ENCODE measurements at places on chromosomes 6 and 20.

GRCh38 chr6:64037427-64037826 is 401.8 kb downstream of the PHF3 start:
- DNase-seq = no peak

DNA sequence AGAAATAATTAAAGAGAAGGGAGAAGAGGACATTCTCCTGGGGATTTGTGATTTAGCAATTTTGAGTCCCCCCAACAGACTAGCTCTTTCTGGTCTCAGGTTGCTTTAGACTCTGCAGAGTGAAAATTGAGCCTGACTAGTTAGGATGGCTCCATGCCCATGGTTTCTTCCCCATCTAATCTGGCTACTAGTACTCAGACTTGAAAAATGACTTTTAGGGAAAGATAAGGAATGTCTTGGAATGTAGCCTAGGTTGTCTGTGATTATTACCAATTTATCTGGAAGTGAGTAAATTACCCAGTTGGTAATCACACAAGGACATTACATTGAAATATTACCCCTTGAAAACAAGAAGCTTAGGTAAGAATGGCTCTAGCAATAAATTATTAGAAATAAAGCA is 4.2 kb downstream of the BEND6 start:
- DNase-seq = no peak

DNA sequence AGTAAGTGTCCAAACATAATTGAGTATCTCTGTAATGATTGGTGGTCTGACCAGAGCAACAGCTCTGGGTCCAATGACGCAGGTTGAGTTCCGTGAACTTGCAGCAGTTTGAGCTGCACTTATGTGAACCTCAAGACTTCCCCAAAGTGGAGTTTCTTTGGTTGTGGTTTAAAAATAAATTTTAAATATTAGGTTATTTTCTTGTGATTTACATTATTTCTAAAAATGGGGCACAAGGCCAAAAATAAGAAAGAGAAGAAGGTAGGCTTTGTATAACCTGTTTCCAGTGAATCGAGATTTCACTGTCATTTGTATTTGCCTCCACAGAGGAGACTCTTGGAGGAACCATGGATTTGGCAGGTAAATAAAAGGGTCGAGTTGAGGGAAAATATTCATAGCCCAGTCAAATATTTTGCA is 166.4 kb upstream of the ZNF217 start:
- no peak for DNase-seq

GRCh38 chr6:35496841-35497570 is at the start of gene TEAD3:
TSS of gene TEAD3 (minus strand) at chr6:35497079.
- DNase-seq = peak; percentile 31

DNA sequence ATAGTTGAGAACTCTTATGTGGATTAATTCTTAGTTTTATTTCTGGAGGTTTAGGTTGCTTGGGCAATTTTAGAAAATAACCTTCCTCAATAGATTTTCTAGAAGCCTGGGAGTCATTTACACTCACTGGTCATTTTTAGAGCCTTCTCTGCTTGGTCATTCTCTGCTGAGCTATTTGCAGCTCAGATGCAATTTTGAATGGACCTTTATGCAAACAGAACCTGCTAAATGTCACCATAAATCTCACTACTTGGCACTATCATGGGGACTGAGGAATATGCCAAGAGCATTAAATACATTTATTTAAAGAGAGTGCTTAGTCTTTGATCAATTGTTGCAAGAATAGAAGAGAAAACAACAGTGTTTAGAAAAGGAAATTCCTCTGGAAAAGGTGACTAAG is 154.0 kb downstream of the CLVS2 start:
- no peak for DNase-seq

DNA sequence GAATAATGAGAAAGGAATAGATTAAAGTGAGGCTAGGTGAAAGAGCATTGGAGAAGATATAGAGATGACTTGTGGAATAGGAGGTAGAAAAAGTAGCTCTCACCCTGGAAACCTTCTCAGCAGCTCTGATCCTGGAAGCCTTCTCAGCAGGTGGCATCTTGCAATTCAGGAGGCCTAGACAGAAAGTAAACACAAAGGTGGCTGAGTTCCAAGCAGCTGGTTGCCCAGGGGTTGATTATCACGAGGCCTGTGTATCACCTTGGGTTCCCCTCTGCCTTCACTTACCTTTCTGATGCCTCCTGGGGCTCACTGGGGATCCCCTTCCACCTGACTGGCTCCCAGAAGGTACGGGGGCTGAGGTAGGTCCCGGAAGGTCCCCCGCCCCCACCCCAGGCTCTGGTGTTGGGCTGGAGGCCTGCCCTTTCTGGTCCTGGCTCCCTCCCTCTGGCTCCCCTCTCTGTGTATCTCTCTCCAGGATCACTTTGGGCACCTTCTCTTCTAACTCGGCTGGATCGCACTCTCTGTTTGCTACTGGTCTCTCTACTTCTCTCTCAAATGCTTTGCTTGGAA is 9.7 kb downstream of the MDC1 start:
- DNase-seq = no peak

DNA sequence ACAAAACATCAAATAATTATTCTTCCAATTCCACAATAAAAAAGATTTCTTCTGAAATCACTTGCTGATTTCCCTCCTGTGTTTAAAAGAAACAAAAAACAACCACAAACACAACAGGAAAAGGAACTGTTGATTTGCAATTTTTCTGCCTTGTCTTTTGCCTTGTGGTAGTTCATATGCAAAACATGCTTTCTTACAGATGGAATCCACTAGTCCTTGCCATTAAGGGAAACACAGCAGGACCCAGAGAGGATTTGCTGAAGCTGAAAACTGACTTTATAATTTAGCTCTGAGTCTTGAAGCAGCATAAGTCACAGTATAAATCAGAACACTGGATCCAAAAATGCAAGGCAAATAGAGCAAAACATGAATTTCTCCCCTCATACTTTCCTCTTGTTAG is 328.8 kb downstream of the PHF3 start:
- no peak for DNase-seq

GRCh38 chr6:52641388-52641787 is 29.5 kb upstream of the TMEM14A start:
- no peak for DNase-seq

DNA sequence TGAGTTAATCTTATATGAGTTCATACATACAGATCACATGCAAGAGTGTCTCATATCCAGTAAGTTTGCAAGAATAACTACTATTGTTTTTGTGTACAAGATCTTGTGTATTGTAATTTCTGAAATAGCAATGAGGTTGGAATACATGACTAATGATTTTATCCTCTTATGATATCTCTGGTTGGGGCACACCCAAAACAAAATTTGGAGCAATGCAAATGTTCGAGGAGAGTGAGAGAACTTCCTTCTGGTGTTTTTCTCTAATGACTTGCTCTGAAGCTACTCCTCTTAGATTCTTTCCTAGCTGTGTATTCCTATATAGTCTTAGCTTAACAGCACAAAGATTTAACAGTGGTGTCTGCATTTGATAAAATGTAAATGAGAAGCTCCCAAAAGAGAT is 252.5 kb downstream of the LAMA2 start:
- DNase-seq = no peak

DNA sequence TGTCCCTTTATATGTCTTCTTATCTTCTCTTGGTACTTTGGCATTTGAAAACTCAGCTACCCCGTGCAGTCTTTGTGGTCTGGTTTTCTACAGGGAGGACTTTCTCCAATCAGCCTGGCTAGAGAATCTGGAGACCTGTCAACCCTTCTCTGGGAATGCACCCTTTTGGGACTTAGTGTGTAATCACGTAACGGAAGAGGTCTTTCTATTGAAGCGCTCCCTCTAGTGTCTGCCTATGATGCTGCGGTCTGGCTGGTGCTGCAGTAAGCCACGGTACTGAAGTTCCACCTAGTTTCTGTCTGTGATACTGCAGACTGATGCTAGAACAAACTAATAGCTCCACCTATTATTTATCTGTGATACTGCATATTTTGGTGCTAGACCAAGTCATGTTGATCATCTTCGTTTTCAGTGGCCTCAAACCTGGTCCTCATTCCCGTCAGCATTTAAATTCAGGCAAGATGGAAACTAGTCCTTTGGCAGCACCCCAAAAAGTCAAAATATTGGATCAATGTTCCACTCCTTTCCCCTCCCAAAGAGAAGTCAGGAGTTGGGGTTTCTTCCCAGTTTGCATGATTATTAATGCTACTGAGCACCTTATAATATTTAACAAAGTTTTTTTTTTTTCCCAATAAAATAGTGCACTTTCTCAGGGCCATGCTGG is 12.5 kb upstream of the SIRPB2 start:
- DNase-seq = peak; percentile 43

- no peak for DNase-seq
Measured at GRCh38 chr6:79440598-79440997, 96.6 kb downstream of the LCA5 start.

DNA sequence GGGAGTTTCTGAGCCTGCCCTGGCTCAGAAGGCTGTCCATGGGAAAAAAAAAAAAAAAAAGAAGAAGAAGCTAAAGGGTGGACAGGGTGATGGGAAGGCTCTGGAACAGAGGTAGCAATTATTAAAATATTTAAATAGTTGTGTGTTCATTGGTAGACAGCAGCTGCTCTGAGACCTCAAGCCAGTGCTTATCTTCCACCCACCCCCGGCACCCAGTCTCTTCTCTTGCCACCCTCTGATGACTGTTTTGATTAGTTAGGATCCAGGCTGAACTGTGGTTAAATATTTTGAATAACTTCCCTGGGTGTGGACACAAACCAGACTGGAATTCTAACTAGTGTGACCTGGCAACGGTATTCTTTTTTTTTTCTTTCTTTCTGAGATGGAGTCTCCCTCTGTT is 16.9 kb upstream of the SRSF3 start:
- no peak for DNase-seq

- no peak for DNase-seq
Measured at GRCh38 chr20:15155848-15156401, 818.5 kb upstream of the FLRT3 start.

DNA sequence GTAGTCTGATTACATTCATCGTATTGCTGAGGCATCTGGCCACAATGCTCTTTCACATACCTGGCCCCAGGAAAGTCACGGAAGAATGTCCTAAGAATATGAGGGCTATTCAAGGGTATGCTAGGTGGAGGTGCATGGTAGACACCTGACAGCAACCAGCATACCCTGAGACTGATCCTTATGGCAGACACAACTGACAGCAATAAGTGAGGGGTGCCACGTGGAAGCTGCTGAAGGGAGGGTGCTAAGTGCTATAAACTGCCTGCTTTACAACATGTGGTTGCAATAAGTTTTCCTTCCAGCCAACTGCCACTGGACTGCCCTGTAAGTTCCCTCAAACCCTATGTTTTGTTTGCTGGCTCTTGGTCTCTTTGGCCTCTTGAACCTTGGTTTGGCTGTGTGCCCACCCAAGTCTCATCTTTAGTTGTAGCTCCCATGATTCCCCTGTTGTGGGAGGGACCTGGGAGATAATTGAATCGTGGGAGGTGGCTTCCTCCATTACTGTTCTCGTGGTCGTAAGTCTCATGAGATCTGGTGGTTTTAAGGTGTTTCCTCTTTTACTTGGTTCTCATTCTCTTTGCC is 201.3 kb upstream of the MOCS1 start:
- no peak for DNase-seq

- no peak for DNase-seq
Measured at GRCh38 chr6:16446273-16446672, 207.9 kb downstream of the GMPR start.

- no peak for DNase-seq
Measured at GRCh38 chr6:1619098-1619672, 9.5 kb downstream of the FOXC1 start.

DNA sequence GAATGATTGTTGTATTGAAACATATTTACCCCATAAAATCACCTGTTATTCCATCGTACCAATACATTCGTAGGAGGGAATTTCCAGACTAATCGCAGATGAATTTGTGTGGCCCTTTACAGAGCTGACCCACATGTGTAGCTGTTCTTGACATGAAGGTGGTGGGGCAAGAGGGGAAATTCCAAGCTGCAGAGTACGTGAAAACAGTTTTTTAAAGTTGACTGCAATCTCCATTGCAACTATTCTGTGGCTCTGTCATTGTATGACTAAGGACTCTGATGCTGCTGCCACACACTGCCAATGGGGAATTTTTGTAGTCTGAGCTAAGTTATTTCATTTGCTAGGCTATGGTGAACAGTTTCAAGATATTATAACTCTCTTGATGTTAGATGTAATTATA is 46.4 kb upstream of the ADTRP start:
- DNase-seq = no peak

- no peak for DNase-seq
Measured at GRCh38 chr6:115613488-115613887, 447.2 kb downstream of the FRK start.

GRCh38 chr6:159700970-159701369 is 7.9 kb upstream of the SOD2 start:
- DNase-seq = no peak

DNA sequence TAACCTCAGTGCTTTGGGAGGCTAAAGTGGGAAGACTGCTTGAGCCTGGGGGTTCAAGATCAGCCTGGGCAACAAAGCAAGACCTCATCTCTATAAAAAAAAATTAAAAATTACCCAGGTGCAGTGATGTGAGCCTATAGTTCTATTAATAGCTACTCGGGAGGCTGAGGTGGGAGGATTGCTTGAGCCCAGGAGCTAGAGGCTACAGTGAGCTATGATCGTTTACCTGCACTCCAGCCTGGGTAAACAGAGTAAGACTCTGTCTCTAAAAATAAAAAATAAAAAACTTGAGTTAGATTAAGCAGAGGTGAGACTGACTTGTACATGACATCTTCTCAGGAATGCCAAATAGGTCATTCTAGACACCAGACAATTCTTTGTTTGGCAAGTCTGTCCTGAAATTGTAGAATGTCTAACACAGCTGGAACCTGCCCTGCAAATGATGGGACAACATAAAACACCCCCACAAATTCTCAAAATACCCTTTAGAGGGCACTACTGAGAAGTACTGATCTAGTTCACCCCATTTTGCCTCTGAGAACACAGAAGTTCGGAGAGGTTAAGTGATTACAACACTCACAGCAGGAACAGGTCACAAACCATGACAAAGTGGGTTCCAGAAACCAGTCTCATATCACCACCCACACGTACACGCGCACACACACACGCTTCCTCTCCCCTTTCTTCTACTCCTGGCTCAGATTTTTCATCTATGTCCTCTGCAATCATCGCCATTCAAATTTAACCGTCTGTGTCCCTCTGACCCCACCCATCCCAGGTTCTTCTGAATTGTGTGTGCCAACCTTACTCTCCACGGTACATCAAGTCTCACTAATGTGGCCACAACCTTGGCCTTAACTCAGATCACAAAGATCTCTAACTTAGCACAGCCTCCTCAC is 38.3 kb downstream of the ARHGAP18 start:
- no peak for DNase-seq

GRCh38 chr6:107082045-107082444 is 33.3 kb downstream of the BEND3 start:
- DNase-seq = no peak
